Stimulated activated CD4-positive, alpha-beta T cell treated with anti-CD3 and anti-CD28 coated beads, Interleukin-15, amount 100 ng/mL, for 1 hour (primary cell): ENCODE measurements at places on chromosomes 2 and 18.

DNA sequence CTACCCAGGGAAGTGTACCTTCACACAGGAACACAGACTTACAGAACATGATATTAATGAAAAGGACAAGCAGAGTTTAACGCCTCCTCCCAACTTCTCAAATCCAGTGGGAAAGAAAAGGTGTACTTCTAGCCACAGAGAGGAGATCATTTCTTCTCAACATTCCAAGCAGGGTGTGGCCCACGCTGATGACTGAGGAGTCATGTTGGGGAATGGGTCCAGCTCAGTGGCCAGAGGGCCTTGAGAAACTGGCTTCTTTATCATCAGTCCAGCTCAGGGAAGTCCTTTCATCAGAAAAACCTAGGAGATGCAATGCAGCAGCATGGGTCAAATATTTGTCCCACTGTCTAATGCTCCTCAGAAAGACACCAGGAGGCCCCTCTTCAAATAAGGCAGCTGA, 63.0 kb downstream of the RBM43 start:
- DNase-seq: no peak

DNA sequence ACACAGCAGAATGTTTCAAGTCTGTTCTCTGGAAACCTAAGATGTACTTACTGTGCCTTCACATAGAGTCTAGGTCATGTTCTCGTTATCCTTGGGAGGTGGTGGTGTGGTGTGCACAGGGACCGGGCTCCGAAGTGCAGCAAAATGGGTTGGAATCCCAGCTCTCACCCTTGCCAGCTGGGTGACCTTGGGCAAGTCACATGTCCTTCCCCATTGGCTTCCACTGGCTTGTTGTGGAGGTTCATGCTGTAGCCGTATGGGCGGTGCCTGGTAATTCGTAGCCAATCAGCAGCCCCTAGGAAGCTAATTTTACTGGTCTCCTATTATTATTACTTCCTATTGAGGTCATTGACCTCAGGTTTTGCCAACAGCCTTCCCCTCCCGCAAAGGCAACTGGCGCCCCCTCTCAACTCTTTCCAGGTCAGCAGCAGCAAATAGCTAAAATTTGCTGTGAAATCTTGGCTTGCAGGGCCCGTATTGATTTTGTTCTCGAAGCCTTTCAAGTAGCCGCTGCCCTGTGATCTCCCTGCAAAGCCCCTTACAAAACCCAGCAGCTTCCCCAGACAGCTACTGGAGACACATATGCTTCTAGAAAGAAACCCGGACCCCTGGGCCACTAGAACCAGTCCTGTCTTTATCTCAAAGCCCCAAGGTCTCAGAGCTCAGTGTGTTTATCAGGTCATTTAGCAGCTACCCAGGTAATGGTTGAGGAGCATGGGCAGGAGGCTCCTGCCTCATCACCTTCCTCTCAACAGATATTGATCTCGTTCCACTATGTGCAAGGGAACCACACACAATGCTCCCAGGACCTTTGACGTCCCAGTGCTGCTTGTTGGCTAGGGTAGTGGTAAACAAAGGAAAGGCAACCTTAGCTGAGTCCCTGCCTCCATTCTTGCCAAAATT, 66.5 kb upstream of the SLC1A4 start:
- DNase-seq: no peak

DNA sequence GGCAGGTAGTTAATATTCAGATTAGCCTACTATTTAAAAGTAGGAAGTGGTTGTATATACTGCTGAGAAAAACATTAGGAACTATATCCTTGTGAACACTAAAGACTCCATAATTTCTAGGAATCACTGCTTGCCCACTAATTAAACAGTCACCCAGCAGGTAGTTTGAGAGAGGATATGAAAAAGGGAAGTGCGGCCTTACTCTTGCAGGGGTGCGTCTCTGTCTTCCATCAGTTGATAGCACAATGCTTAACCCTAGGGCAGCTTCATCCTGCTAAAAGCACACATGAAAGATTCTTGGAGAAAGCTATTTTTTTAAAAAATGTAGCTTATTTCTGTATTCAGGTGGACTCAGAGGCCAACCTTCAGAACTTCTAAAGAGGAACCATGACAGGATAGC, 53.1 kb upstream of the ATP5MC3 start:
- DNase-seq: no peak

DNA sequence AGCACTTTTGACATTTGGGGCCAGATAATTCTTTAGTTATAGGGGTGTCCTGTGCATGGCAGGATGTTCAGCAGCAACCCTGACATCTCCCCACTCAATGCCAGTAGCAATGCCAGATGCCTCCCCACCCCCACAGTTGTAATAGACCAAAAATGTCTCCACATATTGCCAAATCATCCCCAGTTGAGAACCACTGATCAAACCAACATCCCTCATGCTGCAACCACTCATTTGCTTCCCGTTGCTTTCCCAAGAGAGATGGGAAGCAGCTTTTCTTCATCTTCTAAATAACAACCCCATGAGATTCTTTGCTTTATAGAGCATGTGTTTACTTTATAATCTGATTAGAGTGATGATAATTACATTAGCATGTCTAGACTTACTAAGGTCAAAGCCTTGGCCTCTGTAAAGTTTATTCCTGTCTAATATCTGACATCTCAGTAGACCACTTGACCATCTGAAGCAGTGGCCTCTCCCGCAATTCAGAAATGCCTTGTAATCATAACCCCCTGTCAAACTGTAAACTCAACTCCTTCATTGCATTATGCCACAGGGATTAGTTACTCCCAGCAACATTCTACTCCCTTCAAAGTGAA, 28.7 kb upstream of the C1D start:
- DNase-seq: no peak

- DNase-seq: no peak
These were observed 280.9 kb upstream of the STON1 start for GRCh38 chr2:48249025-48249424.

- no peak for DNase-seq
These were observed 179.9 kb downstream of the IRS1 start for GRCh38 chr2:226619707-226620106.

- no peak for DNase-seq
These were observed 75.1 kb downstream of the POLE4 start for GRCh38 chr2:75033516-75033915.

GRCh38 chr18:62521593-62521992, 1.2 kb upstream of the ZCCHC2 start:
- DNase-seq: no peak

- no peak for DNase-seq
These were observed 227.8 kb downstream of the TMEM163 start for GRCh38 chr2:134491022-134491421.
